ENCODE measurements at places on chromosomes 5 and 9.

GRCh38 chr9:33159777-33160127 is 7.4 kb downstream of the B4GALT1 start:
- no peak for DNase-seq

DNA sequence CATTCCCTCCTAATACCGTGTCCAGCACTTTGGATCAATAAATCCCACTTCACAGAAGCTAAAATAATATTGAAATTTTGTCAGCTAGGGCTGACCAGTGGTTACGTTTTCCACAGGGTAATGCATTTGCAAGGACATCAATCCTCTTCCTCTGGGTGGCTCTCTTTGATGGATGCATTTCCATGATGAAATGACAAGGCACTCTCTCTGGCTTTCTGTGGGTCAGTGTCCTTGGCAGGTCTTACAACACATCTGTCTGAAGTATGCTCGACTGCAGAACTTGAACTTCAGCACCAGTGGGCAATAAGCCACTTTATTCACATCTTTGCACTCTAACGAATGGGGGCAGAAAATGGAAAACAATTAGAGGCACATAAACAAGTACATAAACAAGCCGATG is 330.1 kb downstream of the ADAMTS6 start:
- no peak for DNase-seq

GRCh38 chr5:178531786-178532185 is 58.4 kb downstream of the COL23A1 start:
- no peak for DNase-seq

- no peak for DNase-seq
These were observed 54.0 kb upstream of the HSPB3 start for GRCh38 chr5:54401515-54401914.

Data from HEK293T (cell line).